ENCODE measurements at places on chromosomes 2 and 18.

DNA sequence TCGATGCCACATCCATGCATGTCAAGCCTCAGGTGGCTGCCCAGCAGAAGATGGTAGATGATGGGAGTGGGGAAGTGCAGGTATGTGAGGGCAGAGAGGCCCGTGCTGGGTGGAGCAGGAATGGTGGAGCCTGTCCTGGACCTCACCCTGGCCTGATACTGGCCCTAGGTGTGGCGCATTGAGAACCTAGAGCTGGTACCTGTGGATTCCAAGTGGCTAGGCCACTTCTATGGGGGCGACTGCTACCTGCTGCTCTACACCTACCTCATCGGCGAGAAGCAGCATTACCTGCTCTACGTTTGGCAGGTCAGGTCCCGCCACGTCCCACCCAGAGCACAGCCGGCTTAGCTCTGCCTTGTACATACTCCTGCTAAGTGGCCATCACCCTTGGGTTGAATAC lies 13.0 kb downstream of the VIL1 start:
- DNase-seq, result no peak

DNA sequence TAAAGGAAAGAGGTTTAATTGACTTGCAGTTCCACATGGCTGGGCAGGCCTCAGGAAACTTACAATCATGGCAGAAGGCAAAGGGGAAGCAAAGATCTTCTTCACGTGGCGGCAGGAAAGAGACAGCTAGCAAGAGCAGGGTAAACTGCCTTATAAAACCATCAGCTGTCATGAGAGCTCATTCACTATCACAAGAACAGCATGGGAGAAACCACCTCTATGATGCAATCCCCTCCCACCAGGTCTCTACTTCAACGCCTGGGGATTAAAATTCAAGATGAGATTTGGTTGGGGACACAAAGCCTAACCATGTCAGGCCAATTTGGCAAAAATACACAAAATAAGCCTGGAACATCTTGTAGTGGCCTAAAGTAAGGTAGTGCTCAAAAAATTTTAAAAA lies 152.6 kb downstream of the COL6A3 start:
- no peak for DNase-seq

GRCh38 chr2:30193104-30193681 lies 38.1 kb upstream of the LBH start:
- no peak for DNase-seq

- no peak for DNase-seq
Observed at GRCh38 chr2:142557391-142557790, 320.1 kb upstream of the KYNU start.

GRCh38 chr2:143686585-143687164 lies 557.5 kb downstream of the ARHGAP15 start:
- DNase-seq, result no peak

GRCh38 chr18:41461114-41461513 lies 493.9 kb upstream of the PIK3C3 start:
- no peak for DNase-seq

DNA sequence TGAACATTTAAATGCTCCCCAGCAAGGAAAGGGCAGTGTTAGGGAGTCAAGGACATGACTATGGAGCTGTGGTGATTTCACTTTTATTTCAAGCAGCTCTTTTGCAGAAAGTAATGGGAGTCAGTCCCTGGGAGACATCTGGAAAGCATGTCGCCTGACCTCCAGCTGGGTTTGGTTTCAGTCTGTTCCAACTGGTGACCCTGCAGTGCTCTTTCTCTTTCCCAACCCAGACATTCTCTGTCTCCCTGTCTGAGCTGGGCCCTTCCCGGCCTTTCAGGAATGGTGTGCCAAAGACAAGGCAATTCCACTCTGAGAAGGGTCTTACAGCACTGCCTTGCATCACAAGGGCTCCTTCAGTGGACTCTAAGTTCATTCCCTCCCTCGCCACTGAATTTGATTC lies 323.2 kb downstream of the OSR1 start:
- no peak for DNase-seq
